ENCODE measurements at places on chromosomes 3 and 15.
A peak's percentile ranks its signal among the peaks of the same experiment; 100 is the strongest.

DNA sequence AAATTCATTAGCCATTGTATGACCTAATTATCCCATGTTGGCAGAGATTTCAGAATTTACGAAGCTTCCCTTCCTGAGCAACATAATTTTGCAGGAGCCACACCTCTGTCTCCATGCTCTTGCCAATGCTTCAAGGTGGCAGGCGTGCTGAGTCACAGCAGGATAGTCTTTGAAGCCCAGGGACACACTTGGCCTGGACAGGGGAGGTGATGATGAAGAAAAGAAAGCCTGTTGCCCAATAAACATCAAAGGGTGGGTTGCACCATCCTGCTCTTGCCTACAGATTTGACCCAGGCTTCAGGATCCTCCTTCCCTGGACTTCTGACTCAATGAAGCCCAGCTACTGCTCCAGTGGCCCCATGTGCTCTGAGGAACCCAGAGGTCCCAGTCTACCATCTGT is 117.1 kb downstream of the MINAR1 start:
- no peak for DNase-seq

DNA sequence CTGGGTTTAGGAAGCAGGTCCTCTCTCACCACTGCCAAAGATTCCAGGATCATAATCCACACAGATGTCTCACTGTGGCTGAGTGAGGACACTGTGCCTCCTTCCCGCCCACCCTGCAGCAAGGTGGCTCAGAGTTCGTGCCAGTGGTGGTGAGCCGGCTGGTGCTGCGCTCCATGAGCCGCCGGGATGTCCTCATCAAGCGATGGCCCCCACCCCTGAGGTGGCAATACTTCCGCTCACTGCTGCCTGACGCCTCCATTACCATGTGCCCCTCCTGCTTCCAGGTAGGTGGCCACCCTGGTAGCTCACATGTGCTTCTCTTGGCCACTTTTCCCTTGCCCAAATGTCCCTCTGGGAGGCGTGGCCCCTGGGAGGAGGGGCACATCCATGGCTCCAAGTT is 9.0 kb upstream of the RHO start:
- no peak for DNase-seq

- no peak for DNase-seq
Measured at GRCh38 chr3:14208977-14209394, 30.4 kb downstream of the LSM3 start.

- DNase-seq, result peak; percentile 40
Measured at GRCh38 chr3:97821287-97821773, 481 bp upstream of the CRYBG3 start.

- DNase-seq, result no peak
Measured at GRCh38 chr3:152874896-152875749, 40.2 kb downstream of the P2RY1 start.

DNA sequence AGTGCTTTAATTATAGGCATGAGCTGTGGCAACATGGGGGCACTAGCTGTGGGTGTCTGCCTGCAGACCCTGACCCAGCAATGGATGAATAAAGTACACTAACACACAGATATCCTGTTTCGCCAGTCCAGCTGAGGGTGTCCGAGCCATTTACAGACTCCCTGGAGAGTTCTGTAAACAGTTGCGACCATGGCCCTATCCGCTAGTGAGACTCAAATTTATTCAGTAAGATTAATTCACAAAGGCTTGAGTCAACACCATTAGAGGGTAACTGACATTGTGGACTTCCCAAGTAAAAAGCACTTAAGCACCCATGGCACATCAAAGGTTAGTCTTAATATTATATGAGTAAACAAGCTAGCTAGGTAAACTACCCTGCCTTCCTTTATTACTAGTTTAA is 161.6 kb downstream of the TBL1XR1 start:
- no peak for DNase-seq

DNA sequence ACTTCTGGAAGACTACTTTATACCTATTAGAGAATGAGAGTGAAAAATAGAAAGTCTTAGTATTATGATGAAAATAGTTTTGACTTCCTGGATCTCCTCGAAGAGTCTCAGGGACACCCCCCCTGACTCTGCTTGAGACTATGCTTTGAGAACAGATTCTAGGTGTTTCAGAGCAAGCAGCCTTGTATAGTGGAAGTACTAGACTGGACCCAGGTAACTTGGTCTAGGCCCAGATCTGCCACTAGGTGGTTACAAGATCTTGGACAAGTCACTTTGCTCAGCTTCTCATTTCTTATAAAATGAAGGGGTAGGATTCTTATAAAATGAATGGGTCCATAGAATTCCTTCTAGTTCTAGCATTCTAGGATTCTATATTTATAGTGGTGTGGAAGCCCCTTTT is 9.1 kb downstream of the ABHD5 start:
- DNase-seq, result no peak

GRCh38 chr3:171840811-171841619 is 2.1 kb upstream of the TMEM212 start:
- DNase-seq, result no peak

DNA sequence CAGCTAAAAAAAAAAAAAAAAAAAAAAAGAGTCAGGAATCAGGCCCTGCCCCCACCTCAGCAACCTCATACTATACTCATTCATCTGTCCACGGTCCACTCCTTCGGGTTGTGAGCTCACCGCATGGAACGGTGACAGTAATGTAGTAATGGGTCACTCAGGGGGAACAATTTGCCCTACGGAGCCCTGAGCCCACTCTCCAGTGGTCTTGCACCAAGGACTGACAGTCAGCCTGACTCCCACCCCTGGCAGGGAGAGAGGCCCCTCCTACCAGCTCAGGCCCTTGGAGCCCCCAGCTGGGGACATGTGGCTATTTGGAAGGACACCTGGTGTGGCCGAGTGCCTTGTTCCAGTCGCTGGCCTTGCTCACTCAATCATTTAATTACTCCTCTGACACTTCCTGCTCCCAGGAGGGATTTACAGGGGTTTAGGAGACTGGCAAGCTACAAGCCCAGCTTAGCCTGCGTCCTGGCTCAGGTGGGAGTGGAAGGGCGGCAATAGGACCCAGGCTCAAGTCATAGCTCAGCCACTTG is 19.9 kb upstream of the CACNA2D2 start:
- DNase-seq, result no peak

DNA sequence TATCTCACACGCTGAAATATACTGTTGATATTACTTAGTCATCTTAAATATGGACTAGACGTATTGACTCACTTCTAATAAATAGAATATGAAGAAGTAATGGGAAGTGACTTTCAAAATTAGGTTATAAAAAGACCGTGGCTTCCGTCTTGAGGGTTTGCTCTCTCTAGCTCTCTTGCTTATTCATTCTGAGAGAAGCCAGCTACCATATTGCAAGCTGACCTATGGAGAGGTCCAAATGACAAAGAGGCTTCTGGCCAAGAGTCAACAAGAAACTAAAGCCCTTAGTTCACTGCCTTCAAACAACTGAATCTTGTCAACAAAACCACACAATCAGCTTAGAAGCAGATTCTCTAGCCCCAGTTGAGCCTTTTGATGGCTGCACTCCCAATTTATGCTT is 46.1 kb downstream of the SLC9C1 start:
- no peak for DNase-seq

GRCh38 chr3:44983484-44983941 is 7.5 kb downstream of the EXOSC7 start:
- DNase-seq, result no peak

GRCh38 chr3:161348796-161349400 is 22.4 kb downstream of the SPTSSB start:
- DNase-seq, result no peak

DNA sequence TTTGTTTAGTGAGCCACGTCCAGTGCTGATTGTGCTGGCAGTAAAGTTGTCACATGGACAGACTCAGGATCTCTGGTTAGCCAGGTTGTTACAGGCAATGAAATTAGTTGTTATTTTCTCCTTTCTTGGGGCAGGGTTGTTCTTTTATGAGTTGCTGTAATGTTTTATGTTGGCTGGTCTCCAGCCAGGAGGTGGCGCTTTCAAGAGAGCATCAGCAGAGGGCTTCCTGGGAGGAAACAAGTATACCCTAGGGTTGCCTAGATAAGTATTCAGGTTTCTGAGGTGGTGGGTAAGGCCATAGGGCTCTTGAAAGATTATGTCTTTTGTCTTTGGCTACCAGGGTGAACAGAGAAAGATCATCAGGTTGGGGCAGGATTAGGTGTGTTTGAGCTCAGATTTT is 14.5 kb upstream of the CFAP20DC start:
- no peak for DNase-seq

- no peak for DNase-seq
Measured at GRCh38 chr3:197003461-197004385, 25.9 kb downstream of the MELTF start.

- DNase-seq, result no peak
Measured at GRCh38 chr3:24521420-24522145, 26.9 kb upstream of the THRB start.

GRCh38 chr3:157311633-157312375 is 124.8 kb upstream of the PTX3 start:
- no peak for DNase-seq

DNA sequence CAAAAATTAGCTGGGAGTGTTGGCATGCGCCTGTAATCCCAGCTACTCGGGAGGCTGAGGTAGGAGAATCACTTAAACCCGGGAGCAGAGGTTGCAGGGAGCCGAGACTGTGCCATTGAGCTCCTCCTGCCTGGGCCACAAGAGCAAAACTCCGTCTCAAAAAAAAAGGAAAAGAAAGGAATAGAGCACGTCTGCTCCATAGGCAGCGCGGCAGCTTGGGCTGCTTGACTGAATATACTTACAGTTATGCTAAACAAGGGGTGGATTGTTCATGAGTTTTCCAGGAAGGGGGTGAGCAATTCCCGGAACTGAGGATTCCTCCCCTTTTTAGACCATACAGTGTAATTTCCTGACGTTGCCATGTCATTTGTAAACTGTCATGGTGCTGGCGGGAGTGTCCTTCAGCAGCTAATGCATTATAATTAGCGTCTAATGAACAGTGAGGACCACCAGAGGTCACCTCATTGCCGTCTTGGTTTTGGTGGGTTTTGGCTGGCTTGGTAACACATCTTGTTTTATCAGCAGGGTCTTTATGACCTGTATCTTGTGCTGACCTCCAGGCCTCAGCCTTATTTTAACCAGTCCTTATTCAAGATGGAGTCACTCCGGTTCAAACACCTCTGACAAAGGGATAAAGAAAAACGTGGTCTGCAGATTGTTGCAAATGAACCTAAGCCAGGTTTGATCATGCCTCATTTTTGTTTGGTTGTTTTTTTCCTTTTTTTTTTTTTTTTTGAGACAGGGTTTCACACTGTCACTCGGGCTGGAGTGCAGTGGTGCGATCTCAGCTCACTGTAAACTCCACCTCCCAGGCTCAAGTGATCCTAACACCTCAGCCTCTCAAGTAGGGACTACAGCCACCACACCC is 24.9 kb upstream of the SENP5 start:
- no peak for DNase-seq

GRCh38 chr15:74807282-74807681 is 5.4 kb upstream of the LMAN1L start:
- DNase-seq, result no peak

DNA sequence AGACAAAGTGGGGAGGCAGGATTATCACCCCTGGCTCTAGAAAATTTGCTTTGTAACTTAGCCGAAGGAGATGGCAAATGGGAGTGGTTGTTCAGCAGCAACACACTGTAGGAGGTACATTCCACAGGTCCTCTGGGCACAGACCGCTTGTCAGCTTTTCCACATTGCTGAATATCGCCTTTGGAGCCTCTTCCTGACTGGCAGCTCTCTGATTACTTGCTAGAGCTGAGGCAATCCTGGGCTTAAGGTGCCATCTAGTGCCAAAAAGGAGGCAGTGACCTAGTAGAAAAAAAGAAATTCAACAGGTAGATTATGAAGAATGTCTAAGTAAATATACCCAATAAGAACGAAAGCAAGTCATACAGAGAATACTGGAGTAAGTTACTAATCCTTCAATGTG is 13.1 kb upstream of the SCN5A start:
- no peak for DNase-seq

- DNase-seq, result peak; percentile 63
Measured at GRCh38 chr3:50503504-50504342, at the start of gene CACNA2D2. TSS of gene CACNA2D2 (minus strand) at chr3:50503634. CDS start at chr3:50503423, 211 bp downstream.

- no peak for DNase-seq
Measured at GRCh38 chr3:178907081-178907480, 164.5 kb downstream of the ZMAT3 start.

DNA sequence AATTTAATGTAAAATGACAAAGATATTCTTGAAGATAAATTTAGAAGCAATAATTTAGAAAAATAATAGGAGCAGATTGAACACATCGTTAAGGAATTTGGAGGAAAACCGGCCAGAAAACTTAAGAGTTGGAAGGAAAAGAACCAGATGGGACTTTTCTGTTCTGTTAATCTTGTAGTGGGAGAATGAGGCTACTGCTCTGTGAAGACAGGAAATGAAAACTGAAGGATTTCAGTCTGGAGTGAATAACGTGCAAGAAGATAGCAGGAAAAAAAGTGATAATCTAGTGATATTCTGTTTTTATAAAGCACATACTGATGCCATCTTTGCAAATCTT is 74.2 kb downstream of the DPPA2 start:
- no peak for DNase-seq

DNA sequence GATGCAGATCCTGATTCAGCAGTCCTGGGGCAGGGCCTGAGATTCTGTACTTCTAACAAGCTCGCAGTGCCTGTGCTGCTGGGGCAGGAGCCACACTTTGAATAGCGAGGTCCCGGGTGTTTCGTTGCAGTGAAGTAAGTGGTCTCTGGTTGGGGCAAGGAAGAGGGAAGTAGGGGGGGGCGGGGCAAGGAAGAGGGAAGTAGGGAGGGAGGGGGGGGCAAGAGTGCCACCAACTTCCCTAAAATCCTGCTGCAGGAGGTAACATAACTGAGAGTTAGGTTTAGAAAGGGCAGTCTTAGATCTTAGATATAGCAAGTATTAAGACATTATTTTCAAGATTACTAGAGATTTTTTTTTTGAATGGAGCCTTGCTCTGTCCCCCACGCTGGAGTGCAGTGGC is 35.5 kb downstream of the CRTAP start:
- no peak for DNase-seq

DNA sequence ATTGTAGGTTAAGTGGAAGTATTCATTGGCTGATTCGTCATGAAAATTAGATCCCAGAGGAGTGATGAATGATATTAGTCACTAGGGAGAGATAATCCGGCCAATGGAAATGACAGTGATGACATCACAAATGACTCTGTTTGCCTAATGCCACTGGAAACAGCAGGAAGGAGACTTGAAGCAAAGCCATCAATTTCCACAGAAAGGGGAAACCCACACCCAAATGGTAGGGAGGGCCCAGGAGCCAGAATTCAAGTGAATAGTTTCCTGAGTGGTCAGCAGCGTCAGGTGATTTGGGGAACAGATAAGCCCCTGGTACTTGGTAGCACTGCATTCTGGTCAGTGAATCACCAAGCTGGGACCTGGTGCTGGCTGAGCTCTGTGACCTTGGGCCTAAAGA is 3.3 kb upstream of the ADAMTS9 start:
- no peak for DNase-seq

- no peak for DNase-seq
Measured at GRCh38 chr3:151101270-151101969, 16.0 kb downstream of the MED12L start.

GRCh38 chr3:48739617-48739954 is 22.6 kb upstream of the IP6K2 start:
- DNase-seq, result no peak

GRCh38 chr15:99635794-99636193 is 70.0 kb downstream of the MEF2A start:
- no peak for DNase-seq
